ENCODE measurements at places on chromosomes 4 and X.

DNA sequence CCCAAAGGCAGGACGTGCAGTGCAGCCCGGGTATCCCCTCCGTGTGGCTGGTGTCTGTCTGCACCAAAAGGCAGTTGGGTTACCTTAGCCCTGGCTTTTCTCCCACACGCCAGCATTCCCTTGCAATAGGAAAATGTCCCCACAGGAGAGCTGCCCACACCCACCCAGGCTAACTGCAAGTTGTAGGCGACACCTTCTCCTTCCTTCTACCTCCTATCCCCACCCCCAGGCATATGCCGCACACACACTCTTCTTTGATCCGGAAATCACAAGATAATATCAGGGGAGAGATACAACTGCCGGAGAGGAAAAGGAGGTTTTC is 444 bp upstream of the APBB2 start:
- DNase-seq, result no peak

GRCh38 chr4:11564021-11564420 is 135.3 kb upstream of the HS3ST1 start:
- no peak for DNase-seq

DNA sequence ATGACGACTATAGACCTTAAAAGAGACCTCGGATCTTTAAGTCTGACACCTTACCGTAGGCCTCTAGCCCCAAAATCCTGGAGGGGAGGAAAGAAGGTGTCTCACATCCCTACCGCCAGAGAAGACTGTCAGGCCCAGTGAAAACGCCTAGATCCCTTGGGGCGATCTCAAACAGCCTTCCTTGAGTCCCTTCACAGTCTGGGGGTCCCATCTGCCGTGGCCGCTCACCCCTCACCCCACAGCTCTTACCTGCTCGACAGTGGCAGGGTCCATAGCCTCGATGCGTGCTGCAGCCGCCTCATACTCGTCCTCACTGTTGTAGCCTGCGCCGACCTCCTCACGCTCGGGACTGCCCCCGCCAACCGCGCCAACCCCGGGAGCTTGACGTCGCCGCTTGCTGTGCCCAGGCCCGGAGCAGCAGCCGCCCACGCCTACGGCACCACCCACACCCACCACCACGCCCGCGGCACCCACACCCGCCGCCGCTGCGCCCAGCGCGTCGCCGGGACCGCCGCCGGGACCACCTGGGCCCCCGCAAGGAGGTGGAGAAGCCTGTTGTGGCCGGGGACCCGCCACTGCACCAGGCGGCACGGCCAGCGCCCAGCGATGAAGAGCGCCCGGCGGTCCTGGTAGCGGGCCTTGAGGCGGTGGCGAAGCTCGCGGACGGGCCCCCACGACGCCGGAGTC is 536 bp downstream of the OTUD5 start:
- no peak for DNase-seq

DNA sequence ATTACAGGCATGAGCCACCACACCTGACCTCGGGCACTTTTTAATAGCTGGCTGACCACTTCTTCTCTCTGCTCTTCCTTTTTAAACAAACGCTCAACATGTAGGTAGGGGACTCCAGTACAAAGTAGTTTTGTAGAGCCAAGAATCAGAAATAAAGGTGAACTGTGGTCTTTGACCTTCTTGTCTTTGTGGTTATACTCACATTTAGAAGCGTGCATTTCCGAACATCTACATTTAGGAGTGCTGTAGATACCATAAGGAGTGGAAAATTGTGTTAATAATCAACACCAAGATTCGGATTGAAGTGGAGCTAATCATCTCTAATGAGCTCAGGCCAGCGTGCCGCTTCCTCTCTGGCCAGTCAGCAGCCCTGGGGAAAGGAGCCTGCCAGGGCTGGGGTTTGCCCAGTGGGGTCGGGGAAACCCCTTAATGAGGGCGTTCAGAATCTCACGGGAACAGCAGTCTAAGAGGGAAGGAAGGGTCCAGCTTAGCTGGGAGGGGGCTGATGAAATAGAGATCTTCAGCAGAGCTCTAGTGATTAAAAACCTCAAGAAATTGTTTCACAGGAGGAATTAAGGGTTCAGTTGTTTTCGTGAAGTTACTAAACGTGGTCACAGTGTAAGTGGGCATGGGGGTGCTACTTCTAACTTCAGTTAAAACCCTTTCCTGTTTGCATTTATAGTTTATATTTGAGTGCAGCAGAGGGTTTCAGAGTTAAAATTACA is 81.2 kb downstream of the GAB1 start:
- no peak for DNase-seq

GRCh38 chr4:140903522-140904475 is 147.6 kb upstream of the TBC1D9 start:
- no peak for DNase-seq

GRCh38 chrX:136157187-136157586 is 9.9 kb downstream of the FHL1 start:
- no peak for DNase-seq

GRCh38 chr4:7218686-7219085 is 26.3 kb downstream of the SORCS2 start:
- no peak for DNase-seq

GRCh38 chr4:127229855-127230608 is 402.7 kb upstream of the INTU start:
- DNase-seq, result no peak

- DNase-seq, result peak; percentile 29
Measured at GRCh38 chr4:74675673-74676279, 118.5 kb downstream of the BTC start.

GRCh38 chr4:64584981-64585557 is 175.8 kb upstream of the TECRL start:
- DNase-seq, result peak; percentile 9

GRCh38 chr4:54967289-54967688 is 158.1 kb downstream of the KDR start:
- no peak for DNase-seq

- DNase-seq, result peak; percentile 61
Measured at GRCh38 chrX:25017667-25018247, 2.0 kb upstream of the ARX start.

GRCh38 chr4:73417973-73418372 is 13.9 kb downstream of the ALB start:
- DNase-seq, result no peak

- DNase-seq, result no peak
Measured at GRCh38 chrX:52830551-52830950, 19.5 kb downstream of the XAGE5 start.

DNA sequence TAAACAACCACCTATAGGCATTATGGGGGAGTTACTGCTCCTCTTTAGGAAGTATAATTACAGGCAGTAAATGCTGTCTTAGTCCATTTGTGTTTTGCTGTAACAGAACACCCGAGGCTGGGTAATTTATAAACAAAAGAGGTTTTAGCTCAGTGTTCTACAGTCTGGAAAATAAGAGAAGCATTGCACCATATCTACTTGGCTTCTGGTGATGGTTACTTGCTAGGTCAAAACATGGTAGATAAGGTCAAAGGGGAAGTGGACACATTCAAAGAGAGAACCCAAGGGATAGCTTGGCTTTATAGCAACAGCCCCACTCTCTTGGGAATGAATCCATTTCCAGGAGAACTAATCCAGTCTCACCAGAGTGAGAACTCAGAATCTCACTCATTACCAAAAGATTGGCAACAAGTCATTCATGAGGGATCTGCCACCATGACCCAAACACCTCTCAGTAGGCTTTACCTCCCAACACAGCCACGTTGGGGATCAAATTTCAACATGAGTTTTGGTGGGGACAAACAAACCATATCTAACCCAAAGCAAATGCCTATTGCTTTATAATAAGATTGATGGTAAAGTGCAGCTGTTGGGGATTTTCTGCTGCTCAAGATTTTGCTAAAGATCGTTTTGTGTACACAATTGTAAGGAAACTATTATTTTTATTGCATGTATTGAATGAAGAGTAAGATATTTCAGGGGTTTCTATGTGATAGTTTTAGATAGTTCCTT is 32.6 kb downstream of the STAG2 start:
- no peak for DNase-seq

DNA sequence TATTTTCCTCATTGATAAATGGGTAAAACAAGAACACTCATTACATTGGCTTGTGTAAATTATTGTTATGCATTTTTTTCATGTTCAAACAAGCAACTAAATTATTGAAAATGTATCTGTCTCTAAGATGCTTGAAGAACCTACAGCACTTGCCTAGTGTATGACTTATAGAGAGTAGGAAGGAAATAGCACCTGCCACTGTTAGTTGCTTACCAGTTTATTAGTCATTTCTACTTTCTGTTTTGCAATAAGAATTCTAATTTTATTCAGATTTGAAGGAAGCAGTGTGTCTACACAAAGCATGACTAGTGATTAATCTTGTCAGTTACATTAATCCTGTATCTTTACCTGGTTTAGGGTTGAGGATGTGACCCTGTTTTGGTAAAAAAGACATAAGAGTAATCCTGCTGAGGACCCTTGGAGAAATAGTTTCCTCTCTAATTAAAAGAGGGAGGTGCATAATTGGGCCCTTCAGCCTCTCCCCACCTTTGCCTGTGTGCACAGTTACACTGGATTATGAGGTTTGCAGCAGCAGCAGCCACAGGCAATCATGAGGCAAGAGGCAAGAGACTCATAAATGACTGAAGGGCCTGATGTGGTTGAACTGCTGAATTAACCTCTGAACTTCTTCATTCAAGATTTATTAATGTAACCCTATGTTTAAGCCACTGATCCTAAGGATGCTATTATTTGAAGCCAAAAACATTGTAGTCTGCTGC is 1202.1 kb downstream of the ADGRL3 start:
- DNase-seq, result no peak

DNA sequence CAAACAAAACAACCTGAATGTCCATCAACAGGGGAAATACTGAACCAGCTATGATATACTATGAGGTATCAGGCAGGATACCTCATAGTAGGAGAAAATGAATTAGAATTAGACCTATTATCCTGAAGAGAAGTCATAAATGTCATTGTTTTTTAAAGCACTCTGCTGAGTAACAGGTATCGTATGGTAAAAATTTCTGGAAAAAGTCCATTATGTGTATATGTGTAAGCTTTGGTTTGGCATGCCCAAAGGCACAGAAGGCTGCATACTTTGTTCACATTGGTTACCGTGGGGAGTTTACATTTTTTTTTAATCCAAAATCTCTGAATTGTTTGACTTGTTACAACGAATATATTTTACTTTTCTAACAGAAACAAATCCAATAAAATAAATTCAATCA is 70.5 kb downstream of the RPS3A start:
- no peak for DNase-seq

- DNase-seq, result peak; percentile 81
Measured at GRCh38 chr4:113436360-113436759, 325.2 kb downstream of the CAMK2D start.

DNA sequence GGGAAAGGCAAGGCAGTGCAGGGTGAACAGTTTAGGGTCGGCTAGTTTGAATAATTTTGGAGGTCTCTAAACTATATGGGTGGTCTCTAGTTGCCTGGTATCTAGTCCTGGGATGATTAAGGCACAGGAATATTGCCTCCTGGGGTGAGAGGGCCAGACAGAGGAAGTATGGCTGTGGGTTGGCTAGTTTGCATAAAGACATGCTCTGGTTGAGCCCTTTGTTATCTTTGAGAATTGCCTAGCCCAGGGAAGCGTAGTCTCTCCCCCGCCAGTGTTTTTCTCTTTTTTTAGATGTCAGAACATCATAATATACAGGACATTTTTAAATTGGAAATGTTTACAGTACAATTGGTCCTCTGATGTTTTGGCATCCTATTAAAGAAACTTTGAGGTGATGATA is 163.5 kb downstream of the PWWP3B start:
- DNase-seq, result no peak

DNA sequence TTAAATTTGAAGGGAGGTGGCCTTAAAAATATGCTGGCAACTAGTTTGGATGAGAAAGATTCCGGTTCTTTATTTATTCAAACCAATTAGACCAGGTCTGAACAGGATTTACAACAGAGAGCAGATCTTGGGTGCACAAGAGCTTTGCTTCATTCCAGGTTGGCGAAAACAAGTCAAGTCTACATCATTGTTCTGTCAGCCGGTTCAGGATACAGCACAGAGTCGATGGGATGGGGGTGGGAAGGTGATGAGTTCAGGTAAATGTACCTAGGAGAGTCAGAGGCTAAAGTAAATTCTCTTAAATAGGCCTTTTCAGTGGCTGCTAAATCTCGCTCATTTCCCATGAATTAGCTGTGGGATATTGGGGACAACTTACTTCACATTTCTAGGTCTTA is 882 bp upstream of the STIM2 start:
- DNase-seq, result no peak

- DNase-seq, result no peak
Measured at GRCh38 chr4:148076964-148077363, 345.1 kb downstream of the ARHGAP10 start.

DNA sequence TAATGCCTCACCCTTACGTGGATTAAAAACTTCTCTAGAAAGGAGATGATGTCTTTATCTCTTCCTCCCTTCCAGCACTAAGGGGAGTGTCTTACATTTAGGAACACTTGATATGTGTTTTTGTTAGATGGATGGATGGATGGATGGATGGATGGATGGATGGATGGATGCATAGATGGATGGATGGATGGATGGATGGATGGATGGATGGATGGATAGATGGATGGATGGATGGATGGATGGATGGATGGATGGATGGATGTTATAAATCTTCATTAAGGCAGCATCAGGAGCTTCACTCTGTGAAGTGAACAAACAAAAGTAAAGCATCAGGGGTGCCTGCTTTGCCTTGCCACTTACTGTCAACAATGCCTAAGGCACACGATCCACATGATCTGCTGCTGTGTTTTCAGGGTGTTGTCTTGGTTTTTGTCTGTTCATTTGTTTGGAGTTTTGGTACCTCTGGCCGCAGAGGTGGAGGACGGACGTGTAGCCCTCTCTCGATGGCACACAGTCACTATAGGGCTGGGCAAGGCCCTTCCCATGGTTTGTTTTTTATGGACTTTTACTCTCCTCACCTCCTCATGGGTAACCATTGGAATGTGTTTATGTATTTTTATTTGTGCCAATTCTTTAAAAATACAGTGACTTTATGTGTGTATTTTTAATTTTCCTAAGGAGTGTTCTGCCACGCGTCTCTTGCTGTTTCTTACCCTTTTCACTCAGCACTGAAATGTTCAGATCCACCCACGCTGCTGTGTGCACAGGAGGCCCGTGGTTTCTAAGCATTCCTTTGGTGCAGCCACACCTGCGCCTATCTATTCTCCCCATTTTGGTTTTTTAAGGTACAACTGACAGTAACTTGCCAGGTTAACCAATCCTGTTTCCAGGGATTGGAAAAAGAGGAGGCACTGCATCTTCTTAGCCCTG is 91.8 kb upstream of the ENPP6 start:
- DNase-seq, result no peak

- DNase-seq, result no peak
Measured at GRCh38 chrX:29488919-29489318, 726.4 kb upstream of the MAGEB2 start.

DNA sequence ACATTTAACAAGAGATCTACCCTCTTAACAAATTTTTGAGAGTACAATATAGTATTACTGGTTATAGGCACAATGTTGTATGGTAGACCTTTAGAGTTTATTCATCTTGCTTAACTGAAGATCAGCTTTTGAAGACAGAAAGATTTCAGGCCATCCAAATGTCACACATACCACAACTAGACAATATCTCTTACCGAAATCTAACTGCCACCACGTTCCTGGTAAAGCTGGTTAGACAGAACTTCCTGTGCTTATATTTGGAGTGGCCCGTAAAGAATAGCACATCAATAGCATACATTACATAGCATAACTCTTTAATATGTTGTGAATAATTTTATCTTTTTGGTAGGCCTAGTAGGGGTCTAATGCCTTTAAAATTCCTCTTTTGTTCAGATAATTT is 29.8 kb upstream of the ARHGEF6 start:
- DNase-seq, result no peak

Measured in muscle of back (tissue), 13 donors.